K562 (cell line): ENCODE measurements at places on chromosomes 12 and 14.

DNA sequence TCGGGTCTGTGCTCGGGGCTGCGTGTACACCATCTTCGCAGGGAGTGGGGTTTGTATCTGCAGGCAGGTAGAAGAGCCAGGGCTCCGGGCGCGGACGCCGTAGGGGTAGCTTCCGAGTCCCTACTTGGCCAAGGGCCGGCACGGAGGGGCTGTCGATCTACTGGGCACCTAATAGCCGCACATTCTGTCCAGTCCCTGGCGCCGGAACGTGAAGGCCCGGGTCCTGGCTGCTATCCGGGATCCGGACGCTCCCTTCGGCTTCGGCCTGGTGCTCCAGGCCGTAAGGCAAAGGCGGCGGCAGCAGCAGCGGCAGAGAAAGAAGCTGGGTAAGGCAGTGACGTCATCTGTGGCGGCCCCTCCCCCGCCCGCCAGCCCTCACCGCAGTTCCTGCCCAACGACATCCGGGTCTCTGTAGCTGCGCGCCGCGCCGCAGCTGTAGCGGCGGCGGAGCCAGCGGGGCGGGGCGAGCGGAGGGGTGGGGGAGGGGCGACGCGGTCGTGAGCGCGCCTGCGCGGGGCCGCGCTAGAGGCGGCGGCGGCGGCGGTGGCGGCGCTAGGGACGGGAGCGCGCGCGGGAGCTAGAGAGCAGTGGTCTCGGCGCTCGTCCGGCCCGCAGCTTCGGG is at the start of gene PPM1A:
Gene PPM1A, plus strand, starts transcription at position 525 of the 622 bp plus-strand sequence. CDS start 33,483 bp downstream, outside the sequence.
- peak; percentile 90 for DNase-seq

DNA sequence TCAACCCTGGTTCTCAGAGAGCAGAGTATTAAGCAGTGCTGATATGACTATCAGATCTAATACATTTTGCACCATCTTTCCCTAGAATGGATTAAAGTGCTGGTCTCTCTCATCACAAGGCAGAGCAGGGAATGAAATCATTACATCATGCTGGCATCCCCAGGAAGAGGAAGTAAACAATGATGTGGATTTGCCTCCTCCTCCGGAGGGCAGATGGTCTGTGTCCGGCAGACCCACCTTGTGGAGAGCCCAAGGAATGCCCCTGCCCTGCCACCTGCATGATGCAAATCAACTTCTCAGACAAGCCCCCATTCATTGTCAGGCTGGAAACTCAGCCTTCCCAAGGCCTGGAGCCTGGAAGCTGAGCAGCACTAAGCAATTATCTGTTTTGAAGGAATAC is 1149.1 kb downstream of the VRK1 start:
- no peak for DNase-seq

- DNase-seq, result no peak
Observed at GRCh38 chr12:28248555-28249145, 58.4 kb downstream of the CCDC91 start.

GRCh38 chr12:18589316-18589715 is 148.5 kb downstream of the PLCZ1 start:
- no peak for DNase-seq

- no peak for DNase-seq
Observed at GRCh38 chr14:70000601-70001000, 121.4 kb downstream of the SMOC1 start.

GRCh38 chr14:56036353-56036752 is 81.9 kb upstream of the PELI2 start:
- no peak for DNase-seq

DNA sequence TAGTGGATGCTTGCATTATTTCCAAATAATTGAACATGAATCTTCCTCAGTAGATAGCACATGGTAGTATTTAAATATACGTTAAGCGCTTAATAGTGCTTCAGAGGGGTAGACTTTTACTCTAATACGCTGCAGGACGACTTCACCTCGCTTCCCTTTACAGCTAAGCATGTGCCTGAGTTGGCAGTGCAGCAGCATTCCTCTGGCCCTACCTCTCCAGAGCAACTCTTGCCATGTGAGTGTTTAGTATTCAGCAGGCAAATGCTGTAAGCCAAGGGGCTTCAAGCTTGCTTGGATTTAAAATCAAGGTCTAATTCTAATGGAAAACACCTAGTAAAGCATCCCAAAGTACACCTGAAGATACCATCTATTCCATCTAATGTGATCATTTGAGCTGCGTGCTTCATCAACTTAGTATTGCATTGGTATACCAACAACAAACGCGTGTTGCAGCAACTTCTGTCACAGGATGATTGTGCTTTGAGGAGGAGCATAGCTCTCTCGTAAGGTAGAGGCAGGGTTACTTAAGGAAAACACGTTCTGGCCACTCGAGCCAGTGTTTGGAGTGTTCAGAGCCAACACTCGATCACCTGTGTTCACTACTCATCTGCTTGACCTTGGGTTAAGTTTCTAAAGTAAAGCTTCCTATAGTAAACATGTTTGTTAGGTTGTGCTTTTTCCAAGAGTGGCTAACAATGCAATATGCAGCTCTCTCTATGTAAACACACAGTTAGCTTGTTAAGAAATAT is 60.6 kb downstream of the PIWIL1 start:
- no peak for DNase-seq

GRCh38 chr12:5335069-5335468 is 96.8 kb upstream of the NTF3 start:
- no peak for DNase-seq

GRCh38 chr12:47397664-47398281 is 308.1 kb downstream of the RPAP3 start:
- no peak for DNase-seq

- no peak for DNase-seq
Observed at GRCh38 chr14:102473559-102473958, 36.0 kb downstream of the ANKRD9 start.

- DNase-seq, result no peak
Observed at GRCh38 chr12:87943762-87944161, 85.4 kb downstream of the C12orf50 start.

DNA sequence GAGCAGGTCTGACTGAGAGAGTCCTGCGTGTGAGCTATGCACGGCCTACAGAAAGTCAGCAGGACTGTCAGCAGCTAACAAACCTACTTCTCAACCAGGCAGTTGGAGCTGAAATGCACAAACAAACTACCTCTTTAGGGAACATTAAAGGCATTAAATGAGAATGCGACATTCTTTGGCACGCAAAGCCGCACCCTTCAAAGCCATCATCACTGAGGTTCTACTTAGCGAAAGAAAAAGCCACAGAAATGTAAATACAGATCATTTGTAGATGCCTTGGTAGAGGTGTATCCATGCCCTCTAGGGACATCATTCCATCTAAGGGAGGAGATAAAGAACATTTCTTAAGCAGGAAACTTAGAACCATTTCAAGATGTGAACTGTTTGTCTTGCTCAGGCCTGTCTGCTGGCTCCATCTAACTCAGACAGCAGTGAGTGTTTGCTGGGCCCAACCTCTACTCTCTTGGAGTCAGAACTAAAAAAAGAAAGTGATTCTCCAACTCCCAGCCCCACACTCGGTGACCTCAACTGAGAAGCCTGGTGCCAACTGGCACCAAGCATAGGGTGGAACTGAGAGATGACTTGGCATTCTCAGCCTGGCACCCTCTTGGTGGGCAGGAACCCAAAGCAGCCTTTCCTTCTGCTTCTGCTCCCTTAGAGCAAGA is 63.5 kb upstream of the MBIP start:
- DNase-seq, result no peak

- DNase-seq, result no peak
Observed at GRCh38 chr12:56122637-56123036, 4.6 kb downstream of the ZC3H10 start.

DNA sequence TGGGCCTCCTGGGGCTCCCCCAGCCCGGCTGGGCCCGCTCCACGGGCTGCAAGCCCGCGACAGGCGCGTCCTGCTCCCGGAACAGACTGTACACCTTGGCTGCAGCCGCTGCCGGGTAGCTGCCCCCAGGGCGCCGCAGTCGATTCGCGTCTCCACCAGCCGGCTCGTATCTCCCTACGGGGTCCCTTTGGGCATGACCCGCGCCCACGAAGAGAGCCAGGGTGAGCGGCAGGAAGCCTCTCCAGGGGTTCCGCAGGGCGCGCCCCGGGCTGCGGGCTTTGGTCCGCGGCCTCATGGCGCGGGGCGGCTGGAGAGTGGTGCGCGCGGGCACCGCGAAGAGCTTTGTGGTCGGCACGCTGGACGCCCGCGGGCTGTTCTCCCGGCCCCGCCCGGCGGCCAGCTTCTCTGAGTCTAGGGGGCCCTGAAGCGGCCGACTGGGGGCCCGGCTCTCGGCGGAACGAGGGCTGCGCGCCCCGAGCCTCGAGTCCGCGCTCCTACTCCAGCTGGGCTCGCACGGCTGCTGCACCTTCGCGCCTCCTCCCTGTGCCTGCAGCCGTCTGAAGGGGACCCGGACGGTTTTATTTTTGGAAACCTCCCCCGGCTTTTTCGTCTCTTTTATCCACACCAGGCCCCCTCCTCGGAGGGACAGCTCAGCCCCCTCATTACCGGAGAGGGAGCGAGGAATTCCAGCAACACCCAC is at the start of gene LTBP2:
Gene LTBP2, minus strand, starts transcription at position 588 of the 700 bp plus-strand sequence. Its CDS starts 293 bp downstream, at position 295.
- no peak for DNase-seq

DNA sequence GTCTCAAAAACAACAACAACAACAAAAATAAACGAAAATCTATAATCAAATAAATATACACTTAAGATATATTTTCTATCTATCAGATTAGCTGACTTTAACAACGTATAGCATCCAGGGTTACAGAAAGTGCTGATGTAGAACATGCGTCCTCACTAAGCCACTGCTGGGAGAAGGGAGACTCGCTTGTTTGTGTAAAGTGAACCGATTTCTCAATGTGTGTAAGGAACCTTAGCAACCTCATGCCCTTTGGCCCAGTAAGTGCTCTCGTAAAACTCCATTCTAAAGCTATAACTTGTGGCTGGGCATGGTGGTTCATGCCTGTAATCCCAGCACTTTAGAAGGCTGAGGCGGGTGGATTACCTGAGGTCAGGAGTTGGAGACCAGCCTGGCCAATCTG is 23.8 kb downstream of the NFKBIA start:
- no peak for DNase-seq

DNA sequence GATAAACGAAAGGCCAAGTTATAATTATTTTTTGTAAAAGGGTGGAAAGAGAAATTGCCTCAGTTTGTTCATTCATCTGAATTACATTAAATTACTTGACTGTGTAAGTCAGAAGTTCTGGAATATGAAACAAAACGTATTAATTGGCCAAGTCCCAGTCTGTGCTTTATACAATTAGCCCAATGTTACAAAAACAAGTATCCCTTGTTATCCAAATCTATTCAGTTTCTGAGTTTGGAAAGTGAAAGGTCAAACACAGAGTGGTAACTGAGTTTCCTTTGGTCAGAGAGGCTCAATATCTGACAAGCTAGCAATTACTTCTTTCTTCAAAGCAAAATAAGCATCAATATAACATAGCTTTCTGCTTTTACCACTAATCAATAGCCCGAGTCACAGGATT is 62.6 kb downstream of the SPPL3 start:
- no peak for DNase-seq

GRCh38 chr14:67426161-67426560 is 14.2 kb upstream of the PLEK2 start:
- no peak for DNase-seq

- no peak for DNase-seq
Observed at GRCh38 chr12:108842361-108842760, 15.0 kb downstream of the SSH1 start.

DNA sequence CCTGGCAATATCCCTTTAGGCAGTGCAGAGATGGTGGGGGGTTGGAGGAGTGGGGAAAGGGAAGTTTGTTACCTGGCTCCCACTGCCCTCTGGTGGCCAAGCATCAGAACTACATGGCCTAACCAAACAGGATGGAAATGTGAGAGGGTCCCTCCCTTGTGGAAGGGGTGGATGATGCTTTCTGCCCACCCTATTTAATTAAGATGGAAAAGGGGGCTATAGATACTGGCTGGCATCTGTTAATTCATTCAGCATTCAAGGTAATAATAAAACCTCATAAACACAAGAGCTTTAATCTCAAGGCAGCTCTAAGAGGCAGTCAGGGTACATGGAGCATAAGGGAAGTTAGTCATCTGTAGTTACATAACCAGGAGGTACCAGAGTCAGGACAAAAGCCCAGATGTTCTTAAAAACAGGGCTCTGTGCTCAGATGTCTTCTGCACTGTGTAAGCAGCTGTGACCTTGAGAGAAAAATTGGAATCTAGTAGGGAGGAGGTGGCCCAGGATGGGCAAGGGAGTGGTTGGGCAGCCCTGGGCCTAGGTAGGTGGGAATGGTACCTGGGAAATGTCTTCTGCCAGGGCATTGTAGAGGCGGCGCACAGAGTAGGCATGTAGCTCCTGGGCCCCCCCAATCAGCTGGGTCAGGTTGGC is 4.6 kb downstream of the AP1G2 start:
- peak; percentile 61 for DNase-seq

DNA sequence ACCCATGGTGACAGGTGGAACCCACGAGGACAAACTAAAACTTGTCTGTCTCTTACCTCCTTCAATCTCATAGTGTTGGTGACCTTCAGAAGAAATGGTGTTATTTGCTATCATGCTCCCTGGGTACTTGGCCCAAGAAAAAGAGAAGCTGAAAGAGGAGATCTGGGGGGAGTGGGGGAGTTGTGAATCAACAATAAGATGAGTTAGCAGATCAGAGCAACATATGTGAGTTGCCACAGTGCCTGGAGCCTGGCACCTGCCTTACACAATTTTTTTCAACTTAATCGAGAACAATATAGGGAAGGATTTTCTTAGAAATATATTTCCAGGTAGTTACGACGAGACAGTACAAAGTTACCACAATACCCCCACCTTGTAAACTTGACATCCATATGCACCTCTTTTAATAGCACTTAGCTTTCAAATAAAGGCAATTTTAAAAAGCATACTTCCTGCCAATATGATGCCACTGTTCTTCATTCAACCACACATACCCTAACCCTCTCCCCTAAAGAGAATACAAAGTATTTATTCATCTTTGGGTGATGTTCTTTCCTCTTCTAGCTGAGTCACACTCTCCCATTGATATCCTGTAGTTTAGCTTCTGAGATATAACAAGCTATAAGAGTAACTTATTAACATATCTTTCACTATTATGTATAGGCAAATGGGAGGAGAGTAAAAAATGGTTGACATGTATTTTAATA is 424.1 kb upstream of the OR4E1 start:
- DNase-seq, result no peak

DNA sequence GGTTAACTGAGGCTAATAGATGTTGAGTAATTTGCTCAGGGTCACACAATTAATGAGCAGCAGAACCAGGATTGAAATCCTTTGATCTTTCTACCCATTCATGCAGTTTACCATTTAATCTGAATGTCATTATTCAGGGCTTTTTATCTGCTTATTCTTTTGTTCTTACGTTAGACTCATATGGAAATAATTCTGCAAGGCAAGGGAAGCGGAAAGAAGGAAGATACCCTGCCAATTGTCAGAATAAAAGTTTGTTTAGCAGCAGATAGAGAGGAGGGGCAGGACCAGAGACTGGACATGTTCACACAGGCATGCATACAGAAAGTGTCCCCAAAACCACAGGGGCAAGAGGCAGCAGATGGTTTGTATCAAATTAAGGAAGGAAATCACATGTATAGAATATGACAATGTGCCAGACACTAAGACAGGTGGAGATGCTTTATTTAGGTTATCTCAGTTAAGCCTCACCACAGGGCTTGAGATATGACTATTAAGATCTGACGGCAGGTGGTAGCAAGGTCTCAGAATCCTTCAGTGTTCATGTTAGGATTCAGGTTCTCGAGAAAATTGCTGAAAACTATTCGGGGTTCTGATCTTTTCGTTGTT is 29.8 kb downstream of the BRMS1L start:
- DNase-seq, result no peak

- DNase-seq, result no peak
Observed at GRCh38 chr12:73445658-73446324, 1091.8 kb upstream of the ATXN7L3B start.

- DNase-seq, result no peak
Observed at GRCh38 chr12:130164936-130165335, 2.7 kb downstream of the FZD10 start.
